ENCODE measurements at places on chromosomes 7 and 10.

GRCh38 chr7:74302745-74303221 lies 13.6 kb downstream of the CLIP2 start:
- no peak for DNase-seq

- no peak for DNase-seq
Observed at GRCh38 chr10:123140164-123140982, 4.6 kb downstream of the HMX3 start.

DNA sequence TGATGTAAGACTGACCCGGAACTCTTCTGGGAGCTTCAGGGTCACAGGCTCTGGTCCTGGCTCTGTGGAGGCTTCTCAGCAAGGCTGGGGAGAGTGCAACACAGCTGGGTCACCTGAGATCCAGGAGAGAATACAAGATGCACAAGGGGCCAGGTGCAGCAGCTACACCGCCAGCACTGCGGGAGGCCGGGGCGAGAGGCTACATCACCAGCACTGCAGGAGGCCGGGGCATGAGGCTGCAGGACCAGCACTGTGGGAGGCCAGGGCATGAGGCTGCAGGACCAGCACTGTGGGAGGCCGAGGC lies 44.3 kb downstream of the PDGFA start:
- no peak for DNase-seq

DNA sequence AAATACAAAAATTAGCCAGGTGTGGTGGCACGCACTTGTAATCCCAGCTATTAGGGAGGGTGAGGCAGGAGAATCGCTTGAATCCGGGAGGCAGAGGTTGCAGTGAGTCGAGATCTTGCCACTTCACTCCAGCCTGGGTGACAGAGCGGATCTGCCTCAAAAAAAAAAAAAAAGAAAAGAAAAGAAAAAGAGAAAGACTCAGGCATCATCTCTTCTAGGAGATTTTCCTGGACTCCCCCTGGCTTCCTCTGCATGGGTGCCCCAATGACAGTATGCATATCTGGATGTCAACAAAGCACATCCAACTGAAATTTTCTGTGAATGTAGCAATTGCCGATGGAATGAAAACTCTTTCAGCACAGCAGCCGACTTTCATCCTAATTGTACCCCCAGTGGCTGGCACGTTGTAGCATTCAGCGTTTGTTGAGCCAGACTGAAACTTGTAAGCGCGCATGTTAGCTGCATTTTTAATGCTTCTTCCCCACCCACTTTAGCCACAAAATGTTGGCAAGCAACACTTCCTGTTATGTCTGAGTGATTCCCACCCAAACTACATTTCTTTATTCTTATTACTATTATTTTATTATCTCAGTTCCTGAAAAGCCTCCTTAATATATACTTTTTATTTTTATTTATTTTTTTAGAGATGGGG lies 70.2 kb downstream of the PRTFDC1 start:
- peak; percentile 10 for DNase-seq

GRCh38 chr7:75718390-75719031 lies 20.2 kb downstream of the HIP1 start:
- no peak for DNase-seq

- no peak for DNase-seq
Observed at GRCh38 chr7:8217200-8218068, 44.5 kb downstream of the ICA1 start.

- DNase-seq, result no peak
Observed at GRCh38 chr10:9294865-9295264, 1240.4 kb downstream of the GATA3 start.

GRCh38 chr7:4168041-4168440 lies 514.1 kb upstream of the FOXK1 start:
- DNase-seq, result no peak

- DNase-seq, result no peak
Observed at GRCh38 chr7:28700790-28701203, 257.3 kb downstream of the TRIL start.

GRCh38 chr10:26544932-26545331 lies 106.8 kb downstream of the APBB1IP start:
- DNase-seq, result no peak

DNA sequence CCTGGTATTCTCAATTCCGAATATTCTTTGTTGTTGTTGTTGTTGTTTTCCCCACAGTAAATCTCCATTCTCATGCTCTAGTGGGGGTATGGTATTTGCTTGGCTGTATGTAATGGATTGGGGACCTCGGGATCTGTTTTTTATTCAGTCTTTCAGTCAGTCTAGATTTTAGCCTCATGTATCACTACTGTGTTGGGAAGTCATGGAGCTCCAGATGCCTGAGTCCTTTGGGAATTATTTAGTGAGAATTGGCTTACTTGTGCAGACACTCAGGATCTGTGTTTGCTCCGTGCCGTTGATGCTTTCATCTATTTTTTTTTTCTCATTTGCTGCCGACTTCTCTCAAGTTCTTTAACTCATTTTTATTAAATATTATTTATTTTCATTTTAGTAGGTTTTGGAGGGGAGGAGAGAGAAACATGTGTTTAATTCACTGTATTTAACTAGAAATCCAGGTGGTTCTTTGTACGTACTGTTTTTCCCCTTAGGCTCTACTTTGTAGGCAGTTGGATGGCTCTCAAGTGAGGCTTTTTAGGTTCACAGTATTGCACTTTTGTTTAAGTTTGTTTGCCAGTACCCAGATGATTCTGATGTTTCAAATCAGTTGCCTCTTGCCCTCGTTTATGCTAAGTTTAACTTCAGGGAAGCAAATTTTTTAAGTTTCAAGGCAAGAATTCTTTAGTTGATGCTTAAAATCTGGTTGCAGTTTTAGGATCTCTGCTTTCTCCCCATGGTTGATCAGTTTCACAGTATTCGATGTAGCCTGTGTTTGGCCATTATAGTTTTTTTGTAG lies 36.9 kb downstream of the ZNRF2 start:
- no peak for DNase-seq

DNA sequence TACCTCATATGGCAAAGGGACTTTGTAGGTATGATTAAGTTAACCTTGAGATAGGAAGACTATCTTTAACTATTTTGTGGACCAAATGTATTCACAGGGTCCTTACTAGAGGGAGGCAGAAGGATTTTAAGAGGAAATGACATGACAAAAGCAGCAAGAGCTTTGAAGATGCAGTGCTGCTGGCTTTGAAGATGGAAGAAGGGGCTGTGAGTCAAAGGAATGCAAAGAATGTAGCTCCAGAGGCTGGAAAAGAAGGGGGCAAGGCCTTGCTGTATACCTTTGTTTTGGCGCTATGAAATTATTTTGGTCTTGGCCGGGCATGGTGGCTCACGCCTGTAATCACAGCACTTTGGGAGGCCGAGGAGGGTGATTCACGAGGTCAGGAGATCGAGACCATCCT lies 3.2 kb upstream of the NRBF2 start:
- DNase-seq, result no peak

- no peak for DNase-seq
Observed at GRCh38 chr7:129258649-129259389, 34.0 kb downstream of the AHCYL2 start.

GRCh38 chr10:25226775-25227682 lies 52.2 kb downstream of the GPR158 start:
- no peak for DNase-seq

GRCh38 chr7:115009736-115010440 lies 88.0 kb downstream of the MDFIC start:
- no peak for DNase-seq

DNA sequence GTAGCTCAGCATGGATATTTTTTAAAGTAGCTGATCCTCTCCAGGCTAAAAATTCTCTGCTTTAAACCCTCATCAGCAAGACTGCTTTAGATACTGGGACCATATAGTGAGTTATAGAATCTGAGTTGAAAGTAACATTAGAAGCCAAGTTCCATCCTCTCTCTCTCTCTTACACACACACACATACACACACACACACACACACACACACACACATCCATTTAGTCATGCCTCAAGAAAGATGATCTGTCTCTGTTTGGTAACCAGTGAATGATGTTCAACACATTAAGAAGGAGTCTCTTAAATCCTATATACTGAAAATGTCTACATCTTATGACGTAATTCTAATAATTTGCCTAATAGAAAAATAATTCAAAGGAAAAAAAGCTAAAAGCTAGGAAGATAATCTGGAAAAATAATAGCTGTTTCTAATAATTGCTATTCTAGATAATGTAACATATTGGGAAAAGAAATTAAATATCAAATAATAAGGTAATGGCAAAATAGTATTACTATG lies 16.9 kb upstream of the ATP6V0A4 start:
- DNase-seq, result no peak

DNA sequence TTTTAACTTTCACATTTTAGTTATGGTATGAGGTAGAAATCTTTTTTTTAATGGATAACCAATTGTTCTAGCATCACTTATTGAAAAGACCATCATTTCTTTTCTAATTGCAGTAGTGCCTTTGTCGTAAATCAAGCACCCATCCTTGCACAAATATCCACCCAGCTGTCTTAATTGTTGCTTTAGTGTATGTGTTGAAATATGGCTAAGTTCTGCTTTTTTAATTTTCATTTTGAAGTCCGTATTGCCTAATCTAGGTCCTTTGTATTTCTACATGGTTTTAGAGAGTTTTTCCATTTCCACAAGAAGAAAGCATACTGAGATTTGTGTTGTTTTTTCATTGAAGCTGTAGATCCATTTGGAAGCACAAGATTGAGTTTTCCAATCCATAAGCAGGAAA lies 259.6 kb upstream of the SEMA3E start:
- no peak for DNase-seq

DNA sequence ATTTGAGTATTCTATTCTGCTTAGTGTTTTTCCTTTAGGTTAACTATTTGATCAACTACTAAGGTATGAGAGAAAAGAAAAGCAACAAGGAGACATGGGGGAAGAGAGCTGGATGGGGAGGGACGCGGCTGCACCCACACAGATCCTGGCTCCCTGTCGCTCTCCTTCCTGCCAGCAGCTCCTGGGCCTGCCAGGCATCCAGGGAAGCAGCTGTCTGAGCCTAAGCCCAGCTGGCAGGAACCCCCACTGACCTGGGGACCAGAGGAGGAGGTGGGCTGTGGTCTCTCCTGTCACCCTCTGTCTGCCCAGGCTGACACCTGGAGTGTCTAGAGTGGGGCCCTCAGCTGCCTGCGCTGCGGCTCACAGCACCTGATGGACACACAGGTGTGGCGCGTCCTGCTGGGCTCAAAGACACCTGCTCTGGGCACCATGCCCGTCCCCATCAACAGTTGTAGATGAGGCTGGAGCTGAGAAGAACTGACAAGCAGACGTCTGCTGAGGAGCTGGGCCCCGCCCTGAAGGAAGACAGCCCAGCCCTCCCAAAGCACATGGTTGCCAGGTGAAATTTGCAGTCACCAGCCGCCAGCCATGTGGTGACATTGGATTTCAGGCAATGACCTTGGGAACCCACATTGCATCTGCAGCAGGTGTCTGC lies 207.9 kb downstream of the PLXNA4 start:
- no peak for DNase-seq

GRCh38 chr7:112874909-112875308 lies 84.7 kb upstream of the TMEM168 start:
- DNase-seq, result no peak

DNA sequence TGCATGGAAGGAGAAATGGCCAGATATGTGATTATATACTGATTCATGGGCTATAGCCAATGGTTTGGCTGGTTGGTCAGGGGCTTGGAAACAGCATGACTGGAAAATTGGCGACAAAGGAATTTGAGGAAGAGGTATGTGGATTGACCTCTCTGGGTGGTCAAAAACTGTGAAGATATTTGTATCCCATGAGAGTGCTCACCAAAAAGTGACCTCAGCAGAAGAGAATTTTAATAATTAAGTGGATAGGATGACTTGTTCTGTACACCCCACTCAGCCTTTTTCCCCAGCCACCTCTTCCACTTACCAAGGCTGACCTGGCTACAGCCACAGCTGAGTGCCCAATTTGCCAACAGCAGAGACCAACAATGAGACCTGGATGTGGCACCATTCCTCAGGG lies 146.7 kb downstream of the GPR37 start:
- no peak for DNase-seq

DNA sequence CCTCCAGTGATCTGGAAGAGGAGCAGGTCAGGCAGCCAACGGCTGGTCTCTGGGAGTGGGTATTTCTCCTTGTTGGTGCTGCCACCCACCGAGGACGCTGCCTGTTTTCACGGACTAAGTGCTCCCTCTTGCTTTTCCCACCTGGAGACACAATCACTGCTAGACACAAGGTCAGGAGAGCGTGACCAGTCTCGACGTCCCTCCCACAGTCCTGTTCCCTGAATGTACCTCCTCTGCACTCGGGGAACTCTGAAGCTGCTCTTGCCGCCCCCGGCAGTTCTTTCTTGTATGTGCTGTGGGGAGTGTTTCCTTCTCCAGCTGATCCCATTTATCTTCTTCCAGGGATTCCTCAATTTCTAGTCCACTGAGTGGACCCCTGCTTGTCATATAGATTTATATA lies 89.4 kb downstream of the CYTH3 start:
- DNase-seq, result no peak

GRCh38 chr10:127370601-127371000 lies 174.2 kb upstream of the INSYN2A start:
- no peak for DNase-seq

DNA sequence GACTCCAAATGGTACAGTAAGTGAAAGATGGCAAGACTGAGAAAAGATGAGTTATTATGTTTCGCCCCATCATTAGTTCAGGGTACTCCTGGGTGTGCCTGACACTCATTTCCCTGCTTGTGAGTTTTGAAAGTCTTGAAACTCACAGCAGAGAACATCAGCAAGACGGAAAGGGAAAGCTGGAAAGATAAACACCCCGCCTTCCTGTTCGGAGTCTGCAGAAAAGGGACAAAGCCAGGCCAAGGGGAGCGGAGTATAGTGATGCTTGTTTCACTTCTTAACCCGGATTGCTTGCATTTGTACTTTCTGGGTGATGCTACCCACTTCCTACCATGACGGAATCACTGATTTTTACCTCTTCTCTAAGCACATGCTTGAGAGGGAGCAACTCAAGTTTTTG lies 294.5 kb downstream of the FRMD4A start:
- no peak for DNase-seq

GRCh38 chr7:100896732-100897608 lies 1.3 kb upstream of the ACHE start:
- peak; percentile 59 for DNase-seq

DNA sequence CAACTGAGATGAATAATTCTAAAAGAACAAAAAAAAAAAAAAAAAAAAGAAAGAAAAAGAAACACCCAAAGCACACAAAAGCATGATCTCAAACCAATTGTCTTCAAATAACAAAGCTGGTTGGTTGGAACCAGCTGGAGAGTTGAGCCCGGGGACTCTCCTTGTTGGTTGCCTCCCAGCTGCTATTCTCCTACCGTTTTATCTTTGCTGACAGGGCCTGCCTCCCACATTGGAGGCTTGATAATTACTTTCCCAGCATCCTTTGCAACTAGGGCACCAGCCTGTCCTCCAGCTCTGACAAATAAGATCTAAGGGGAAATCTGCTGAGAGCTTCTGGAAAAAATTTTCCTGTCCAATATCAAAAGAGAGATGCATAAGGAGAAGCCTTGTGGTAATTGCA lies 6.8 kb downstream of the PON1 start:
- DNase-seq, result no peak

DNA sequence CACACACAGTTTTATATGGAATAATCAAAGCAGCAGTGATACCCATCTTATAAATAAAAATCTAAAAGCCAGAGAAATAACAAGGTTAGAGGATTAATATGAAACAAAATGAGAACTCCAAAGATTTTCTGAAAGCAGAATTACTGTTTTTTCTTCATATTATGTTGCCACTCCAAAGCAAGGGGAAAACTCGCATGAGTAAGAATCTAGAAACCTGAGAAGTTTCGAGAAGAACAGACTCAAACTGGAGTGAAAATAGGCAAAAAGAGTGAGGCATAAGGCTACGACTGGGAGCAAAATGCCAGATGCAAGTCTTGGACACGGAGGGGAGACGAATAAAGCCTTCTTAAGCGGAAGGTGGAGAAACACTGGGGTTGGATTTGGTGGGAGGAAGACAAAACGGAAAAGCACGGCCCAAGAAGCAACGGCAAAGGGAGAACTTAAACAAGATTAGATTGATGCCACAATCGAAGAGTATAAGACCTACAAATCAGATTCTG lies 923 bp downstream of the TNPO3 start:
- no peak for DNase-seq

Data from stimulated activated CD4-positive, alpha-beta T cell treated with anti-CD3 and anti-CD28 coated beads, Interleukin-1b, Interleukin-23, amount 100 ng/mL, for 1 hour (primary cell).